ENCODE measurements at places on chromosomes 12 and 14.

- no peak for DNase-seq
These were observed 1.6 kb downstream of the OAS3 start for GRCh38 chr12:112939761-112940381.

- DNase-seq, result no peak
These were observed 66.4 kb upstream of the DCN start for GRCh38 chr12:91249054-91249453.

- DNase-seq, result no peak
These were observed 6.9 kb downstream of the GALNT9 start for GRCh38 chr12:132322206-132323132.

GRCh38 chr14:71290301-71290700, 383.0 kb downstream of the PCNX1 start:
- DNase-seq, result no peak

DNA sequence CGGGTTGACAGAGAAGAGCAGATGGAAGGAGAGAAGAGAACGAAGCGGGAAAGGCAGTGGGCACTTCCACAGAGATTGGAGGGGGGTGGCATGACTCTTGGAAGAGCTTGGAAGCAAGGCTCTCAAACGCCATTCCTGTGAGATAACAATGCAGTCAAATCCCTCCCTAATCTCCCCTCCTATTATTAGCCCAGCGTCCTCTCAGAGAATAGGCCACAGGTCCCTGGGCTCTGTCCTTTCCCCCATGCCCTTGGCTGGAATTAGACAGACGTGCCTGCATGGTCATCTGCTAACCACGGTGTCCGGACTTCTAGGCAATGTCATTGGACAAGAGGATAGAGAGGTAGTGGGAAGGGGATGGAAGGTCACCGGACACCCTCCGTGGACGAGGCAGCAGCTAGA, 8.0 kb upstream of the MYH7 start:
- no peak for DNase-seq

DNA sequence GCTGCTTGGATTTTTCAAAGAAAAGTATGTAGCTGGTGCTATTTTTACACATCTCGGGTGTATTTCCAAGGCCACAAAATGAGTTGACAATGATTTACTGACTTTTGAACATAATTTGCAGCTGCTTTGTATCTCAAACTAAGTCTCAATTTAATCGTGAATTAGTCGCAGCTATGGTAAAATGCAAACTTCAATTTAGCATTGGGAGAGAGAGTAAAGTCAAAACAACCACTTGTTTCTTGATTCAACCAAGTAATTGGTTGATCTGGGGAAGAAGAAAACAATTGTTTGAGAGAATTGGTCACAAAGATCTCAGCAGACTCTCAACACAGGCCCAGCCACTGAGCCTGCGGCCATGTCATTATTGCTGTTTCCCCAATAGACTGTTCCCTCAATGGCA, 75.0 kb upstream of the DYRK2 start:
- no peak for DNase-seq

- no peak for DNase-seq
These were observed 5.1 kb downstream of the ARL6IP4 start for GRCh38 chr12:122985338-122986257.

- no peak for DNase-seq
These were observed 20.3 kb downstream of the OR4K2 start for GRCh38 chr14:19895282-19895681.

DNA sequence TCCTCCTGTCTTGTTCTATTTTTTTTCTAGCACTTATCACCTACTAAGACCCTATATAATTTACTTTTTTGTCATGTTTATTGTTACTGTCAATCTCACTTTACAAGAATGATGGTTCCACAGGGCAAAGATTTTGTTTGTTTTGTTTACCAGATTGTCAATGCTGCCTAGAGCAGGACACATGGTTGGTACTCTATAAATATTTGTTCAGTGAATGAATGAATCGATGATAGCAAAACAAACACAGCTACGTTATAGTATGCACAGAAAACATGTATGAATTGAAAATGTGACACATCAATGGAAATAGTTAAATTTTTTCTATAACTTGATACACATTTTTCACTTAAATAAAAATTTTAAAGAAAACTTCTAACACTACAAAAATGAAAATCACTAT, 67.1 kb upstream of the KRR1 start:
- DNase-seq, result no peak

GRCh38 chr12:55188974-55189556, 31.8 kb upstream of the OR10A7 start:
- peak; percentile 33 for DNase-seq

DNA sequence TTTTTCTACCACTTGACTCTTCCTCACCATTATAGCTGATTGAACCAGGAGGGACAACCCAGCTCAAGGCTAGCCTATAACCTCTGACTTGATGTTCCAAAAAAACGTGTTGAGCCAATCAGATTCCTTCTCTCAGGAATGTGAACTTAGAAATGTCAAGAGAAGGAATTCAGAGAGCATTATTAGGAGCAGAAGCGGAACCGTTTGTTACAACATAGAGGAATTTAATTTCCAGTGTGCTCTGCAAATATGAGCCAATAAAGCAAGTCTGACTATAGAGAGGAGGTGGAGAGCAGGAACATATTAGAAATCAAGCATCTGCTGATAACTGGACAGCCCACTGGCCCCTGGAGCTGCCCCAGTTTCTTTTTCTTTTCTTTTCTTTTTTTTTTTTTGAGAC, 15.3 kb upstream of the PELI2 start:
- DNase-seq, result no peak

DNA sequence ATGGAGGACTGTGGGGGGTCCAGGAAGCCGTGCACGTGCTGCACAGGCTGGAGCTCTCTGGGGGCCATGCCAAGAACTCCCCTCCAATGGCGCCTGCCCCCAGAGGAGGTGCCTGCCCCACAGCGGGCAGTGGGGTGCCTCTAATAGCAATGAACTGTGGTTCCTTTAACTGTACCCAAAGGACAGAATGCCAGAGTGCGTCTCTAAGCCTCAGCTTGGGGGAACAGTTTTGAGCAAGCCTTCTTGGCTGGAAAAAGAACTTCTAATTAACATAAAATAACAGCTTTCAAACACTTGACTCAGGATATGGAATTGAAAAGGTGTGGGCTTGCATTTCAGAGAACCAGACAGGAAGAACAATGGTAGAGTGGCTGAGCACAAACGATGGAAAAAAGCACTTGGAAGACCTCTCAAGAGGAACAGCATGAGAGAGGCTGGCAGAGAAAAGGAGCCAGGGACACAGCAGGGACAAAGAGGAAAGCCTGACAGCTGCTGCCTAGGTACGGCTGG, 195.6 kb downstream of the TTC7B start:
- DNase-seq, result no peak

- no peak for DNase-seq
These were observed 47.6 kb upstream of the ATP2B1 start for GRCh38 chr12:89756194-89756584.

- no peak for DNase-seq
These were observed 452 bp upstream of the RABGGTA start for GRCh38 chr14:24271834-24272263.

GRCh38 chr12:115267891-115268290, 583.9 kb upstream of the TBX3 start:
- DNase-seq, result no peak

GRCh38 chr12:56155256-56155845, 2.8 kb upstream of the MYL6 start:
- no peak for DNase-seq

GRCh38 chr12:39966721-39967120, 139.2 kb downstream of the SLC2A13 start:
- no peak for DNase-seq

GRCh38 chr12:19646599-19646998, 207.3 kb downstream of the AEBP2 start:
- no peak for DNase-seq

GRCh38 chr12:96015672-96016071, 19.5 kb upstream of the HAL start:
- no peak for DNase-seq

DNA sequence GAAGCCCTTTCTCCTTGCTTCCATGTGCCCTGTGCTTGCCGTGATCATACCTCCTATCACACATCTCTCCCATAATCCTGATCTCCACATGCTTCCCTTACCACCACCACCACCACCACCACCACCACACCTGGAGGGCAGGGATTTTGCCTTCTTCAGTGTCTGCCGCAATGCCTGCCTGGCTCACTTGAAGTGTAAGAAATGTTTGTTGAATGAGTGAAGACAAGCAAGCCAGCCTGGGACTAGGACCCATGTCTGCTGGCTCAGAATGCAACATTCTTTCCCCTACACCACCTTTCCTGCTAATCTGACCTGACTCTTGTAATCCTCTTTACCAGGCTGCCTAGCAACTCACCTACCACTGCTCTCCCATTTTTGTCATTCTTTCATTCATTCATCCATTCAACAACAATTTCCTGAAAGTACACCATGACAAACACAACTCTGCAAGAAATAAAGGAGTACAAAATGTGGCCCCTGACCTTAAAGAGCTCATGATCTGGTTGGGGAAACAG, 3.5 kb upstream of the NID2 start:
- no peak for DNase-seq

Data from NCI-H510A (cell line).